Left hindlimb (tissue), 1 donor: ENCODE measurements at places on chromosomes 12 and 14.

DNA sequence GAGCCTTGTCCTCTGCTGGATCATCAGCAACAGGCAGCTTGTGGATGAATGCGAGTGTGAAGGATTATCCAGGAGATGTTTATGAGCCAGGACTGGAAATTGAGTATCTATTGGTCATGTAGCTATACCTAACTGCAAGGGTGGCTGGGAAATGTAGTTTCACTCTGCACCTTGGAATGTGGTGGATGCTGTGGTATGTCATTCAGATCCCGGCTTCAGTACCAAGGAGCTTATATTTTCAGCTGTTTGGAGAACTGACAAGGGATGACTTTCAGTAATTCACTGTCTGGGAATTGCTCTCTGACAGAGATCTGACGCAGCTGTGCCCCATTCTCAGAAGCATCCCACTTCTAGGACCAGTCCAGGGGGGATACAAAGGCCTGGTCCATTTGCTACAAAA, 792.3 kb upstream of the NOVA1 start:
- DNase-seq, result no peak

DNA sequence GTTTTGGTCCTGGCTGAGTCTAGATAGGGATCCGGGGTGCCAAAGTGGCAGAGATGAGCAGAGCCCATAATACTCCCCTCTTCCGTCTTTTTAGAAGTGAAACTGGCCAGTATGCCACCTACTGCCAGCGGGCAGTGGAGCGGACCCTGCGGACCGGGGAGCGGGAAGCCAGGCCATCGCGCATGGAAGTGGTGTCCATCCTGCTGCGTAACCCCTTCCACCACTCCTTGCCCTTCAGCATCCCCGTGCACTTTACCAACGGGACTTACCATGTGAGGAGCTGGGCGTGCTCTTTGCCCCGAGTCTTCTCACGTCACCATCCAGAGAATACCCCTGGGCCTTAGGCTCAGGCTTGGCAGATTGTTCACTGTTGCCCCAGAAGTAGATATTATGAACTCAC, 21.0 kb downstream of the PIGH start:
- no peak for DNase-seq

DNA sequence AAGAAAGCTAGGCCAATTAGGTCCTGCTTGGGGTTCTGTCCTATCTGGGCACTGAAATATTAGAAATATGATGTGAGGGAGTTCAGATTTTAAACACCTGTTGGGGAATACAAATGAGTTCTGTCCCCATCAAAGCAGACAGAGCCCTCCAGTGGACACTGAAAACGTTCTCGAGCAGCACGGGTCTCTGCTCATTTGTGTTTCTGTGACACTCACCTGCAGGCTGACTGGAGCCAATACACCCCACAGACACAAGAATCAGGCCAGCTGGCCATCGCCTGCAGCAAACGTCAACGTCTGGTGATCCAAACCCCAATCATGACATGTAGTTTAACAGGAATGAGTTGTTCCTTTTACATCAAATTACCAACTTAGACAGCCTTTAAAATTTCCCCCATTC, 493.4 kb upstream of the TMEM132C start:
- no peak for DNase-seq

DNA sequence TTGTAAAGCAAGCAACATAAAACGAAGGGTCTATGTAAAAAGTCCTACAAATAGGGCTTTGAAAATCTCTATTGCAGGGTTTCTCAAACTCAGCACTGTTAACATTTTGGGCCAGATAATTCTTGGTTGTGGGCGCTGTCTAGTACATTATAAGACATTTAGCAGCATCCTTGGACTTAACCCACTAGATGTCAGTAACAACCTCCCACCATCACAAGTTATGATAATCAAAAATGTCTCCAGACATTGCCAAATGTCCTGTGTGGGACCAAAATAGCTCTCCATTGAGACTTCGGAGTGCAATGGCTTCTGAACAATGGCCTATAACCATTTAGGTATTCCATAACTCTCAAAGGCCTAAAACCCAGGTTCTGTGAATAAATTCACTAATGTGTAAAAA, 22.9 kb upstream of the DHRS7 start:
- DNase-seq, result no peak

- no peak for DNase-seq
These were observed 817.8 kb downstream of the GALC start for GRCh38 chr14:87175175-87175574.

DNA sequence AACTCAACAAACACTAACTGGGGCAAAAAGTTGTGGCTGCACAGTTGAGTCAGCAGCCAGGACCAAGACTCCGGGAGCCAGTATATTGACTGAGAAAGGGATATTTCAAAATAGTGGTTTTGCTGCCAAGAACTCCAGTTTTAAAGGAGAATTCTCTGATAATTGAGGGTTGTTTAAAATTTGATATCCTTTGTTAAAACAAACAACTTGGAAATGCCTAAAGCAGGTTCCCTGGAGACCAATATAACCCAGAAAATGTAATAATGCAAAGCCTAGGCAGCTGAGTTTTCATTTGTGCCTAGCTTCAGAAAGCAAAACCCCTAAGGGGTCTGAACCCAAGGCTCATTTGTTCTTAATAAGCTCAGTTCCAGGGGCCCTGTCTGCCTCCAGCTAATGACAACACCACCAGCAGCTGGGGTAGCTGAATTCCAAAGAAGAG, 311.7 kb upstream of the CCDC196 start:
- DNase-seq, result no peak

GRCh38 chr12:42704810-42705401, 115.4 kb upstream of the PRICKLE1 start:
- DNase-seq, result no peak

GRCh38 chr14:103879570-103880347, 32.4 kb upstream of the PPP1R13B start:
- peak; percentile 54 for DNase-seq

GRCh38 chr12:116333402-116333801, 55.9 kb upstream of the MED13L start:
- DNase-seq, result no peak
